Dermis blood vessel endothelial cell (primary cell): ENCODE measurements at places on chromosomes 16 and 17.
A peak's percentile ranks its signal among the peaks of the same experiment; 100 is the strongest.

GRCh38 chr17:81050645-81051625, 16.0 kb downstream of the BAIAP2 start:
- DNase-seq = no peak

- DNase-seq = no peak
Observed at GRCh38 chr16:59690216-59690615, 956.1 kb upstream of the GOT2 start.

GRCh38 chr17:15893658-15894024, 51.3 kb upstream of the ADORA2B start:
- no peak for DNase-seq

- no peak for DNase-seq
Observed at GRCh38 chr17:13503526-13503925, 98.2 kb downstream of the HS3ST3A1 start.

- DNase-seq = peak; percentile 78
Observed at GRCh38 chr16:73878611-73879010, 418.0 kb upstream of the PSMD7 start.

GRCh38 chr17:19857640-19858039, 10.1 kb downstream of the ULK2 start:
- DNase-seq = no peak

DNA sequence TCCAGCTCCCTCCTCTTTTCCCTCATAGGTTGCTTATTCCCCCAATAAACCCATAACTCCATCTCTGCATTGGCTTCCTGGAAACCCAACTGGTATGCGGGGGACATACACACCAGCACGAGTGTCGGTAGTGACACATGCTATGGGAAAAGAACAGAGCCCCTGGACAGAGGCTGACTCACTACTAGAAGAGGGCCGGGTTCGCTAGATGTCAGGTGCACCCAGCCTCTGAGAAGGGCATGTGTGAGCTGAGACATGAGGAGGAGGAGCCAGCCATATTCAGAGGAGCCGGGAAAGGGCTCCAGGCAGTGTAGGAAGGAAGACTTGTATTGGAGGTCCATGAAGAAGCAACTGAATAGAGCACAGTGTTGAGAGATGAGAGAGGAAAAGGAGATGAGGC, 241.1 kb downstream of the SOX9 start:
- DNase-seq = no peak

DNA sequence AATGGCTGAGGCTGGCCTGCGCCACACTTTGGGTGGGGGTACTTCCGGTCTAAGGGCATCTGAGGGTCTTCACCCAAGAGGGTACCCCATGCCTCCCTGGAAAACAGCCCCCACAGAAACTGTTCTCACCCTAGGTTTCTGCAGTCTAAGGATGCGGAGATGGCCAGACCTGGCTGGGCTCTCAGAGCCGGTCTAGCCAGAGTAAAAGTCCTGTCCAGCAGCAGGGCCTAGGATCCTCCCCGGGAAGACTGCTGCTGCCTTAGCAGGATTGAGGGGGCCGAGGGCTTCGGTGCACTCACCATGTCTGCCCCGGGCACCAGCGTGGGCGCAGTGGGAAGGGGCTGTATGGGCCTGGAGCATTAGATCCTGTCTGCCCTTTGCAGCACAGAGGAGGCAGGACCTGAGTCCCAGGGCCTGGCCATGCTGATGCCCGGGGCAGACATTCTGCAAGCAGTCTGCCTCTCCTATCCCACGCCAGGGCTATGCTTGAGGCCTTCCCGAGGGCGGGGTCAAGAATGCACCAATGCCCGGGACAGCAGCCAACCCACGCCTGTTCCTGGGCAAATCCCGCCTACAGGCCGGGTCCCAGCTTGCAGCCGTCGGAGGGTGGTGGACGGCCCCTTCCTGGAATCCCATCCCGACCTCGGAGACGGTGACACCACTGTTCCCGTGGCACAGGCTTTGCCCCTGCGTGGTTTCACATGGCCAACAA, 54.7 kb downstream of the CBFA2T3 start:
- DNase-seq = peak; percentile 88

GRCh38 chr17:77571155-77571981, 387.1 kb upstream of the TNRC6C start:
- peak; percentile 23 for DNase-seq

- no peak for DNase-seq
Observed at GRCh38 chr16:79608976-79609375, 8.4 kb upstream of the MAF start.

GRCh38 chr17:37609170-37610040, at the start of gene SYNRG:
Gene SYNRG (minus strand): TSS chr17:37609418. CDS start chr17:37609355, 63 bp downstream.
- DNase-seq = peak; percentile 98

GRCh38 chr16:9345046-9345445, 253.6 kb downstream of the HAPSTR1 start:
- DNase-seq = no peak

- DNase-seq = no peak
Observed at GRCh38 chr16:20064931-20065330, 8.8 kb downstream of the GPR139 start.

DNA sequence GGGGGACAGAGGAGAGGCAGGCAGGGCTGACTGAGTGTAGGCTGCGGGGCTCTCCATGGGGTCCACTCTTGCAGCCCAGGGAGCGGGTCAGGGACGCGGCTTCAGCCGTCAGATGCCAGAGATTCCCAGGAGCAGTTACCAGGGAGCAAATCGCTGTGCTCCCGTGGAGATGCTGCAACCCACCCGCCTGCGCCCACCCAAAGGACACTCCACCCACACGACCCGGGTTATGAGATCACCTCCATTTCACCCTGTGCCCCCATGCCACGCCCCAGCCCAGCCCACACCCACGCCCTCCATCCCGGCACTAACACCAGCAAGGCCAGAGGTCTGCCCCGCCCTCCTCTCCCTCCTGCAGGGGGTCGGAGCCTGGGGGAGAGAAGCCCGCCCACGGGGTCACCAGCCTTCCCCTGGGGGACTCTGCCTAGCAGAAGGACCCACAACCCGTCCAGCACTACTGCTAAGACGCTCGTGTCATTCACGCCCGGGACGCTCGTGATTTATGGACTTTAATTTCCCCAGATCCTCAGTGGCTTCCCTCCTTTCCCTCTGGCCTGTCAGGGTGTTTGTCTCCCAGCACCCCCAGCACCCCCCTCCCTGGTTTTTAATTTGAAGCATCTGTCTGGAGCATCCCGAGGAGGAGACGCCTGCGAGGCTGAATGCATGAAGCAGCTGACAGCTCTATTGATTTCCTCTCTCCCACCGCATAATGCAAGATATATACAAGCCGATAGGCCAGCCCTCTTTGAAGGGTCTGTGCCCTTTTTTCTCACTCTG, 6.7 kb upstream of the RPL38 start:
- DNase-seq = no peak

GRCh38 chr17:14794961-14795360, 470.2 kb downstream of the PMP22 start:
- DNase-seq = no peak

DNA sequence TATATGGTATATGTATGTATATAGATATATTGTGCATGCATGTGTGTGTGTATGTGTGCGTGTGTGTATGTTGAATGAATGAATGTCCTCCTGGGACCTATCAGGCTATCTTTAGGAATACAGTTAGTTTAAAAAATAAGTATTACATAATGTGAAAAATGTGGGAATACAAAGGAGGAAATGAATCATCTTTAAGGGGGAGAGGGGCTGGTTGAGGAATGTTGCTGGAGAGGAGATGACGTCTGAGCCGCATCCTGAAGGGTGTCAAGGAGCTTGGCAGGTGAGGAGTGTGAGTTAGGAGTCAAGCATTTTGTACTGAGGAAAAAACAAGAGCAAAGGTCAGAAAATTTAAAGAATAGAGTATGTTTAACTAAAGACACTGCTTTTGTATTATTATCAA, 62.4 kb upstream of the NLK start:
- peak; percentile 100 for DNase-seq

GRCh38 chr16:75322740-75323139, 71.3 kb upstream of the BCAR1 start:
- DNase-seq = peak; percentile 56

DNA sequence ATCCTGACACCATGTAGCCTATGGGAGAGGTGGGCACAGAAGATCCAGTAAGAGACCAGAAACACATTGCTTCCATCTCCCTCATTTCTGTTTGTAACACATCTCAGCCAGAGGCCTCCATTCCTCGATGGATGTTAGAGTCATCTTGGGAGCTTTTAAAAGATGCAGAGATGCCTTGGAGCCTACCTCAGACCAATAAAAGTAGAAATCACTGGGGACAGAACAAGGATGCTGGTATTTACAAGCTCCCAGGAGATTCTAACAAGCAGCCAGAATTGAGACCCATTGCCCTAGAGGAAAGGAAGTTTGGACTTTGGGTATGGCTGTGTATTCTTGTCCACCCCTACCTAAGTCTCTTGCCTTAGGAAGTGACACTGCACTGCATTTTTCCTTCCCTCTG, 40.8 kb downstream of the HS3ST3A1 start:
- DNase-seq = no peak

GRCh38 chr17:11608396-11608795, 10.1 kb downstream of the DNAH9 start:
- DNase-seq = no peak

DNA sequence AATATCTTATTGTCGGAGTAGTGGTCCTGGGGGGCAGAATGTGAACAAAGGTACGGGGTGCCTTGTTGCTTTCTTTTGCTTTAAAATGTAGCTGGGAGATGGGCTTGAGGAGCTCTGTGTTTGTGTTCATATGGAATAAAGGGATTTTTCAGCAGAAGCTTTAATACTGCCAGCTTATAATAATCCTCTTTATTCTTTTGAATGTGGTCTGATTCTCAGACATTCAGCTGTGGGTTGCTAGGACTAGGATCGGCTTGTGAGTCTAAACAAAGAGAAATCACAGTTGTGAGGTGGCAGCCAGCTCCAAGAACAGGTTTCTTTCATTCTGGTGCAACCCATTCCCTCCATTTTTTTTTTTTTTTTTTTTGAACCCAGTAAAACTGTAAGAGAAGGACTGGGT, 7.2 kb downstream of the MRPL58 start:
- no peak for DNase-seq

DNA sequence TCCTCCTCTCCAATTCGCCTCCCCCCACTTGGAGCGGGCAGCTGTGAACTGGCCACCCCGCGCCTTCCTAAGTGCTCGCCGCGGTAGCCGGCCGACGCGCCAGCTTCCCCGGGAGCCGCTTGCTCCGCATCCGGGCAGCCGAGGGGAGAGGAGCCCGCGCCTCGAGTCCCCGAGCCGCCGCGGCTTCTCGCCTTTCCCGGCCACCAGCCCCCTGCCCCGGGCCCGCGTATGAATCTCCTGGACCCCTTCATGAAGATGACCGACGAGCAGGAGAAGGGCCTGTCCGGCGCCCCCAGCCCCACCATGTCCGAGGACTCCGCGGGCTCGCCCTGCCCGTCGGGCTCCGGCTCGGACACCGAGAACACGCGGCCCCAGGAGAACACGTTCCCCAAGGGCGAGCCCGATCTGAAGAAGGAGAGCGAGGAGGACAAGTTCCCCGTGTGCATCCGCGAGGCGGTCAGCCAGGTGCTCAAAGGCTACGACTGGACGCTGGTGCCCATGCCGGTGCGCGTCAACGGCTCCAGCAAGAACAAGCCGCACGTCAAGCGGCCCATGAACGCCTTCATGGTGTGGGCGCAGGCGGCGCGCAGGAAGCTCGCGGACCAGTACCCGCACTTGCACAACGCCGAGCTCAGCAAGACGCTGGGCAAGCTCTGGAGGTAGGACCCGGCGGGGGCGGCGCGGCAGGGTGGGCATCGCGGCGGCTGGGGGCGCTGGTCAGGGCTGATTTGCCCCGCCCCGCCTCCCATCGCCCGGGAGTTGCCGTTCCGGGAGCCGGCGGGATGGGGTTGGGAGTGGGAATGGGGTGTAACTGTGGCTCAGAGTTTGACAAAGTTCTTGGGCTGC, 567 bp downstream of the SOX9 start:
- DNase-seq = no peak

- DNase-seq = peak; percentile 41
Observed at GRCh38 chr16:84741340-84741830, 41.6 kb downstream of the USP10 start.

DNA sequence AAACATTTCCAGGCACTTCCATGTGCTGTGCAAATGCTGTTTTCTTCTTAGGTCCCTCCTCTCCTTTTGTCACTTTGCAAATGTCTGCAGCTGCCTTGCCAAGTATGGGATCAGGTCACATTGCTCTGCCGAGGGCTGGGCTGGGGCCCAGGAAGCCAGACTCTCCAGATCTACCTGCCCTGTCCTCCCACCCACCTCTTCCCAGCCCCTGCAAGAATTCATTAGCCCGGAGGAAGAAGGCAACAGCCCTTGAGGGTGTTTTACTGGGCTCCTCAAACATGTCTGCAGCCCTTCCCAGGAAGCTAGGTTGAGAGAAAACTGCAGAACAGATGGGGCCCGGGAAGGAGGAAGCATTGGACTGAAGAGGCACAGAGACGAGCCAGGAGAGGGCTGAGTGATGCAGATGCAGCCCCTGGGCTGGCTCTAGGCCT, 47.1 kb downstream of the WSB1 start:
- no peak for DNase-seq

DNA sequence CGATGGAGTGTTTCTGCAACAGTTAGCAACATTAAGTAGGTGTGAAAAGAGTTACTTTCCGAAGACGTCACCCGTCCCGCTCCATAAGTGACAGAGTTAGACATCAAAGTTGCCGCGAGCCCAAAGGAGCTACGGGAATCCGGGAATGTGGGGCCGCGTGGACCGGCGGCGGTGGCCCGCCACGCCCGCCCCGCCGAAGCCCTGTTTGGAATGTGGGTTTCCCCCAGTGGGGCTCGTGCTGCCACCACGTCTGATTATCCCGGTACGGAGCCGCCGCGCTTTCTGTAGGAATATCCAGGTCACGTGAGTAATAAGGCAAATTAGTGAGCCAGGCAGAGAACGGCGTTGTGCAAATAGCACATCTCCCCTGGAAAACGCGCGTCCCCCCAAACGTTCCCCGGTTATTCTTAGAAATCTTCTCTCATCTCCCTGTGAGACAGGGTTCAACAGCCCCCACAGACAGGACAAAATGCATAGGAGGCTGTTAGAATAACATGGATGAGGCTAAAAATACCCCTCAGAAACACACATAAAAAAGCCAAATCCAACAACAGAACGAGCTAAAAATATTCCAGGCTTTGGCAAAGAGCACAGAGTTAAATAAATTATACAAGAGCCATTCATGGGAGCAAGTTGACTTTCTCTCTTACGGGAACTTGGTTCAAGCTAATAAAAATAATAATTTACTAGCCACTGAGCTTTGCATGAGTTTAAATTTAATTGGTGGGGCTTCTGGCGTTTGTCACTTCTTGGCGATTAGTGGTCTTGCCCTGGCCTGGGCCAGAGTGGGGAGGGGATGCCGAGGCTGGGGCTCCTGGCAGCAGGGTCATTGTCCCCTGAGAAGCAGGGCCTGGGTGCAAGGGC, 8.6 kb downstream of the BAHCC1 start:
- peak; percentile 46 for DNase-seq

GRCh38 chr16:87762620-87763019, 3.2 kb downstream of the KLHDC4 start:
- no peak for DNase-seq

DNA sequence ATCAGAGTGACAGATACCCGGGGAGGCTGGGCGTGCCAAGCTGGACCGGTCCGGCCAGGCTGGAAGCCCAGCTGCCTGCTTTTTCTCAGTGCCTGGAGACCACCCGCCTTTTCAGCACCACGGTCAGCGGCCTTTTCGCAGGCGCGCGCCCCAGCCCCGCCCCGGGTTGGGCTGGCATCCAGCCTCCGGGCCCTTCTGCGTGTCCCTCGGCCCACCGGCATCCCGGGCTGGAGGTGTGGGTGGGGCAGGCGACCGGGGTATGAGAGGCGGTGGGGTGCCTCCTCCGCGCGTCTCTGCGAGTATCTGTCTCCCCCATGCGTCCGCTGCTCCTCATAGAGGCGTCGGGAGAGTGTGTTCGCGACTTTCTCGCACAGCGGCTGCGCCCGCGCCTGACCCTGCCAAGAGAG, 102.5 kb downstream of the MRM1 start:
- peak; percentile 60 for DNase-seq

- peak; percentile 6 for DNase-seq
Observed at GRCh38 chr17:58153046-58153445, 4.9 kb downstream of the OR4D1 start.

GRCh38 chr16:9042964-9043680, 48.3 kb upstream of the HAPSTR1 start:
- no peak for DNase-seq
